Dermis blood vessel endothelial cell (primary cell): ENCODE measurements at places on chromosomes 16 and 17. TPM values are rescaled to one million over a fixed set of nuclear protein-coding genes. Genes with fewer than 3 reads are reported as not detected.

The LRRC46 gene
- total RNA-seq: 0.05 TPM in 1 of 2 replicates, not detected in the other

The ALOX15 gene
- total RNA-seq: not detected in 2 replicates

The GAST gene
- not detected in 2 replicates for total RNA-seq

The PPY gene
- not detected in 2 replicates for total RNA-seq

The G6PC1 gene
- not detected in 2 replicates for total RNA-seq

The PLEKHG4 gene
- total RNA-seq: 10.0 and 16.5 TPM in 2 replicates

The TMC7 gene
- 4.4 and 6.5 TPM in 2 replicates for total RNA-seq

The KIF1C gene
- total RNA-seq: 105 and 189 TPM in 2 replicates

The LRRC37A gene
- 0.60 and 1.9 TPM in 2 replicates for total RNA-seq

The IRX3 gene
- 0.88 and 1.0 TPM in 2 replicates for total RNA-seq

The MYO18A gene
- total RNA-seq: 42.4 and 47.4 TPM in 2 replicates

The OTOA gene
- 0.09 TPM in 1 of 2 replicates, not detected in the other for total RNA-seq

The DNAH3 gene
- not detected in 2 replicates for total RNA-seq

The MAPT gene
- under 0.01 and 0.05 TPM in 2 replicates for total RNA-seq

The VMO1 gene
- 0.51 TPM in 1 of 2 replicates, not detected in the other for total RNA-seq

The ITGAX gene
- total RNA-seq: 0.14 and 0.34 TPM in 2 replicates

The SHISA6 gene
- not detected in 2 replicates for total RNA-seq

The SPNS3 gene
- 0.23 and 0.34 TPM in 2 replicates for total RNA-seq

The TAOK1 gene
- total RNA-seq: 67.6 and 94.3 TPM in 2 replicates

The KLHL11 gene
- 35.7 and 41.2 TPM in 2 replicates for total RNA-seq

The KRT12 gene
- total RNA-seq: not detected in 2 replicates

The NPLOC4 gene
- total RNA-seq: 83.9 and 124 TPM in 2 replicates

The RAC3 gene
- total RNA-seq: 9.0 and 14.0 TPM in 2 replicates

The CCL13 gene
- total RNA-seq: not detected in 2 replicates

The LLGL1 gene
- 27.9 and 40.0 TPM in 2 replicates for total RNA-seq

The MTMR4 gene
- total RNA-seq: 53.9 and 57.5 TPM in 2 replicates

The KRTAP29-1 gene
- not detected in 2 replicates for total RNA-seq

The KRTAP4-6 gene
- 0.19 TPM in 1 of 2 replicates, not detected in the other for total RNA-seq

The MMP28 gene
- total RNA-seq: 14.1 and 38.1 TPM in 2 replicates

The KRT15 gene
- total RNA-seq: 0.51 TPM in 2 replicates

The GUCY2D gene
- not detected in 2 replicates for total RNA-seq

The CHTF18 gene
- 20.1 and 23.8 TPM in 2 replicates for total RNA-seq

The BLTP2 gene
- 163 and 213 TPM in 2 replicates for total RNA-seq
